ENCODE measurements at places on chromosomes 11 and 22.

DNA sequence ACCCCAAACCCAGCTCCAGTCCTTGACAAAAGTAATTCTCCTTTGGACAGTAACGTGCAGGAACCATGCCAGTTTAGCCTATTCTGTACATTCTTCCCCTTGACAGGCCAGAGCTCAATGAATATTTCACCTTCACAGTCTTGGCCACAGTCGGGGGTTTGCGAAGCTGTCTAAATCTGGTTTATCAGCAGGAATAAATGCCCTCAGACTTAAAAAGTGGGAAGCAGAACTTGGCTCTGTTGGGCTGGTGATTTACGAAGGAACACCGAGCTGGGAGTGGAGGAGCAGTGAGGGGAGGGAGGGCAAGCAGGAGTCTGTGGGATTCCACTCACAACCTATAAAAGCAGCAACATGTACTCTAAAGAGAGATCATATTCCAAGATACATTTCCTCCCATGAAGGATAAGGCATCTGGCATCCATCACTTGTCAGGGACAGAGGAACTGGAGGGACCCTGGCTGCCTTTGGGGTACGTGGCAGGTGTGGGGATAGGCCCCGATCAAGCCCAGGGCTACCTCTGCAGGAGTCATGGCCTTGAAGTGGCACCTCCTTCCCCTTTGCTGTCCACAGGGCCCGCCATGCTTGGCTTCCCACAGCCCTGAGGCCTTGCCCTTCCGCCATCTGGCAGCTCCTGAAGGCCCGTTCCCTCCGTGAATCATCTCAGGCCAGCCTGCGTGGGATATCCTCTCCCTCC lies 154.3 kb downstream of the ADAMTS15 start:
- no peak for DNase-seq

GRCh38 chr22:37996079-37996478 lies 11.7 kb upstream of the SOX10 start:
- no peak for DNase-seq

- no peak for DNase-seq
Observed at GRCh38 chr11:3712274-3712673, 41.1 kb upstream of the CHRNA10 start.

- no peak for DNase-seq
Observed at GRCh38 chr22:48004936-48005335, 1242.5 kb downstream of the TBC1D22A start.

- no peak for DNase-seq
Observed at GRCh38 chr11:65085446-65085845, 1.4 kb downstream of the ZFPL1 start.

- DNase-seq: no peak
Observed at GRCh38 chr11:12083380-12083779, 27.0 kb upstream of the MICAL2 start.

DNA sequence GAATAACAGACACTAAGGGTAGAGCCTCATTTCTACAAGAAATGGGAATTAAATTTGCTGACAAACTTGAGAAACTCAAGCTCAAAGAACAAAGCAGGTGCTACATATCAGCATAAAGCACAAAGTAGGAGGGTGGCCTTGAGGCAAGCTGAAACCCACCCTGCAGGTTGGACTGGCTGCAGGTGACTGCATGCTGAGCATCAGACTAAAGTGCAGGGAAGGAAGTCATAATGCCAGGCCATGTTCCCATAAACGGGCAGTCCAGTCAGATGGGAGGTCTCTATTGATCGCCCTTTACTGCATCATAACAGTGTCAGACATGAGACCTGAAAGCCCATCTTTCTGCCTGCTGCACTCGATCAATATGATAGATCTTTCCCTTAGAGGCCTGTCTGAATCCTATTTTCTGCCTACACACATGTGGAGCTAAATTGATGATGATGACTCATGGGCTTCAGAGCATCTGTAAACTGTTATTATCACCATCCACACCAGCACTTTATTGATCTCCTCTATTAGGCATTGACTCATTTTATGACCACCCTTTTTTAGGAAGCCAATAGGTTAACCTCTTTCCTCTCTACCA lies 224.5 kb upstream of the DDI1 start:
- DNase-seq: no peak

DNA sequence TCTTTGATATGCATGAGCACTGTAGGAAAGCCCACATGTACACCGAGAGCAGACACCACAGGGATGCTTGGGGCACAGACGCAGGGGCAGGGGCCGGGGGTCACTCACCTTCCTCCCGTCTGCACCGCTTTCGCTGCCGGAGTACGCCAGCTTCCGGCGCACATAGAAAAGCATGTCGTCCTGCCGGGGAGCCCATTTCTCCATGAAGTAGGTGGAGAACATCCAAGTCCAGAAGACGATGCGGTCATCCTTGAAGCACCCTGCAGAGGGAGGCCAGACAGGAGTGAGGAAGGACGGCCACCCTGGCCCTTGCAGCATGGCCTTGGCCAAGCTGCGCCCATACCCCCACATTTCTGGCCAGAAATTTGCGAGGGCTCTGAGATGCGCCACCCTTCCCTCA lies 28.8 kb downstream of the KIAA0930 start:
- no peak for DNase-seq

DNA sequence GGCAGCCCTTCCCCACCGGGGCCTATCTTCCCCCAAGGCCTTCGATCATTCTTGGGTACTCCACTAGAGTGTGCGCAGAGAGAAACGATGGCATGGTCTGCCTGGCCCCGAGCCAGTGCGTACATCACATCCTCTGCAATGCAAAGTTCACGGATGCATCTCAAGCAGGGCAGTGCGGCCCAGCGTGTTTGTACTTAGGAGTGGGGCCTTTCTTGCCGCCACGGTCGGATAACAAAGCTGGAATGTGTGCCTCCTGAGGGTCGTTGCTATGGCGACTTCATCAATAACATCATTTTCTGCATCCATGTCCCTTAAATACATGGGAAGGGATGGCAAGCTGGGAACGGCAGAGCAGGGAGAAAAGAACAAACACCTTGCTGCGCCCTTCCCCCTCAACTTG lies 73.9 kb downstream of the SCUBE1 start:
- DNase-seq: no peak

DNA sequence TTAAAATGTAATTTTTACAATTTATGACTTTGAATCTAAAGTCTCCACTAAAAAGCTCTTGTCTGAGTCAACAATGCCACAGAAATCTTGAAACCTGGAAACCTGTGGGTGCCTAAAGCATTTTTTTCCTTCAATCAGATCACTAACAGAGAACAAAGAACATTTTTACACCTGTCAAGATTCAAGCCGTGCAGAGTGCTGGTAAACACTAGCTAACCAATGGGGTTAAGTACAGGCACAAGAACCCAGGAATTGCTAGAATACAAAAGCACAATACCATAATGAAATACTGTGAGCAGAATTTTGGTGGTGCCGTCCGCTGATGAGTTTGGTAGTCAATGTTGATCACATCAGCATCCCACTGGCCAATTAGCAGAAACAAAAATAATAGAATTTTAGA lies 380.3 kb upstream of the PITPNB start:
- DNase-seq: no peak

- DNase-seq: no peak
Observed at GRCh38 chr11:71322861-71323582, 70.6 kb upstream of the SHANK2 start.

DNA sequence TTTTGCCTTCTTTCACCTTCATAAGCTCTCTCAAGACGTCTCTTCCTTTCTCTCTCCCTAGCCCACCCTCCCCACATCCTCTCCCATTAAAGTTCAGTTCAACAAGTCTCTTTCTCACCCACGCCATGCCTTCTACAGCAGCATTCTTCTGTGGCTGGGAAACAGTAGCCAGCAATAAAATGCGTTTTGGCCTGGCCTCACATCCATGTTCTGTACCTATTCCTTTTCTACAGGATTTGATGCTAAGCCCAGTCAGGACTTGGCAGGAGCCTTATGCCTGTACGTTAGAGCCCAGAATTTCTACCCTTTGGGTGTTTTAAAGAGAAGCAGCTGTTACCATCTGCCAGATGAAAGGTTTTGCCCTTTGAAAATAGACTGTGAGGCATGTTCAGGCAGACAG lies 7.1 kb upstream of the CD44 start:
- DNase-seq: no peak
